Stimulated activated naive B cell treated with anti-CD40 and anti-IgM and Interleukin-4, amounts not matched to agents 10 μg/mL and 1 μg/mL and 100 μg/mL, for 72 hours (primary cell): ENCODE measurements at places on chromosomes 2 and 18.

GRCh38 chr2:117953231-117953630, 60.6 kb downstream of the CCDC93 start:
- DNase-seq, result no peak
- peaks cover 2% of the 10 kb centered on the region for H3K4me1 ChIP-seq
- no peak overlapping the region for H3K27ac ChIP-seq
- H3K36me3 ChIP-seq, result peaks cover 54% of the 10 kb centered on the region

DNA sequence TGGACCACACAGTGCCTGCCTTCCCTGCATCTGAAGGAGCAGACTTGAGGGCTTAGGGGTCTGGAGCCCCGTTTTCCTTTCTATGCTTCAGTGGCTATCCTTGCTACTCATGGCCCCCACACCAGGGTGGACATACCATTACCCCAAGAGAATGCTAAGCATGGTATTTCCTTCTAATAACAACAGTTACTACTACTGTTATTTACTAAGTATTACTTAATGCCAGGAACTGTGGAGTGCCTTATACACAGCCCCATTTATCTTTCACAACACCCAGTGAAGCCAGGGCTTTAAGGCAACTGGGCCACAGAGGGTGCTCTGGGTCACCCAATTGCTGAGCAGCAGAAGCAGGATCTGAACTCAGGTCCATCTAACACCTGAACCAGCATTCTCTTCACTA, 5.8 kb upstream of the PAX8 start:
- H3K27ac ChIP-seq, result no peak overlapping the region
- H3K27me3 ChIP-seq, result peaks cover 38% of the 10 kb centered on the region
- no peaks in the 10 kb centered on the region for H3K4me1 ChIP-seq
- H3K4me3 ChIP-seq, result no peak overlapping the region
- no peak for DNase-seq

DNA sequence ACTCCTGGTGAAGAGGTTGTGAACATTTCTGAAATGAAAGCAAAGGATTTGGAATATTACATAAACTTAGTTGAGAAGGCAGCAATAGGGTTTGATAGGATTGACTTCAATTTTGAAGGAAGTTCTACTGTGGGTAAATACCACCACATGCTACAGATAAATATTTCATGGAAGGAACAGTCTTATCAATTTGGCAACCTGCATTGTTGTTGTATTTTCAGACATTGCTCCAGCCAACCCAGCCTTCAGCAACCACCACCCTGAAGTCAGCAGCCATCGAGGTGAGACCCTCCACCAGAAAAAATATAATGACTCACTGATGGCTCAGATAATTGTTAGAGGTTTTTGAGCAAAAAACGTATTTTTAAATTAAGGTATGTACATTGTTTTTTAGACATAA, 10.0 kb downstream of the RDH14 start:
- no peaks in the 10 kb centered on the region for H3K27me3 ChIP-seq
- peaks cover 19% of the 10 kb centered on the region for H3K4me1 ChIP-seq
- no peak for DNase-seq
- no peak overlapping the region for H3K27ac ChIP-seq

DNA sequence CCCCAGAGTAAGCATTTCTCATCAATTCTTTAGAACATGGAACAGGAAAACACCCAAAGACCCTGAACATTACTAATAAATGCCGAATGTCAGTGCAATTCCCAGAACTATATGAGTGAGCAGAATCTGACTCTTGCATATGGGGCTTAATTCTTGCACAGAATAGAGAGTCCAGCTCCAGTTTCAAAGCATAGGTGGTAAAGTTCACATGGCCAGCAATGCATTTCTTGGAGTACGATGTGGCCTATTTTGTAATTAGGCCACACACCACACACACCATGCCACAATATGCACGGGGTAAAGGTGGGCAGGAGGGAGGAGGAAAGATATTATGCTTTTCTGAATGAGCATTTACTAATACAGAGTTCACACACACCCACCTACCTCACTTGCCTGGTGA, 56.5 kb downstream of the PLA2R1 start:
- no peaks in the 10 kb centered on the region for H3K27me3 ChIP-seq
- no peaks in the 10 kb centered on the region for H3K36me3 ChIP-seq
- H3K4me3 ChIP-seq, result no peak overlapping the region

DNA sequence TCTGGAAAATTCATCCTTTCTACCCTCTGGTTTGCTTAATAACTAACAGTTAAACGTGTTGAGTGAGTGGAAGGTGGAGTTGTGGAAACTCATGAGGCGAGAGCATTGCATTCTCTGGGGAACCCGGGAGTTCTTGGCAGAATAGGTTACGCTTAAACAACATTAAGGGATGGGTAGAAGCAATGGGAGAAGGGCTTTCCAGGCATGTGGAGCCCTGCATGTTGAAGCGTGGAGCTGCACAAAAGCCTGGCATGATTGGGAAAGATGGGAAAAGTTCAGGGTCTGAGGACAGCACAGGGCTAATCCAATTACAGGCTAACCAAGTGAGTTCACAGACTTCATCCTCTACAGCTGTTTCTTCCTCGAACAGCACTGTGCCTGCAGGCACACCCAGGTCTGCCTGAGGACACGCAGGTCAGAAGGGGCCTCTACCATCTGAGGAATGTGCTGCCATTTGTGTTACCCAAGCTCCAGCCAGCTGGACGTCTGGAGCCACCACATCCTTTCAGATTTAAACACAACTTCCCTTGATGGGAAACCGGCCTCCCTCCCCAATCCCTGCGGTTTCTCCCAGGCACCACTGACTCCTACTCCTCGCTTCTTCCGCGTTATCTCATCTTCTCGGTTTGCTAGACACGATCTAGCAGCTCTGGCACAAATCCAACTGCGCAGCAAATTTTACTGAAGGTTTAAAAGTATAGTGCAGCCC, 164.2 kb downstream of the ANTXR1 start:
- no peak overlapping the region for H3K27ac ChIP-seq
- peaks cover 7% of the 10 kb centered on the region for H3K4me1 ChIP-seq
- no peak for DNase-seq
- no peak overlapping the region for H3K4me3 ChIP-seq
- H3K36me3 ChIP-seq, result no peaks in the 10 kb centered on the region

- no peak overlapping the region for H3K27ac ChIP-seq
- H3K4me1 ChIP-seq, result no peaks in the 10 kb centered on the region
- no peaks in the 10 kb centered on the region for H3K36me3 ChIP-seq
- no peak overlapping the region for H3K4me3 ChIP-seq
- DNase-seq, result no peak
Measured at GRCh38 chr2:102703748-102704147, 58.1 kb upstream of the TMEM182 start.

DNA sequence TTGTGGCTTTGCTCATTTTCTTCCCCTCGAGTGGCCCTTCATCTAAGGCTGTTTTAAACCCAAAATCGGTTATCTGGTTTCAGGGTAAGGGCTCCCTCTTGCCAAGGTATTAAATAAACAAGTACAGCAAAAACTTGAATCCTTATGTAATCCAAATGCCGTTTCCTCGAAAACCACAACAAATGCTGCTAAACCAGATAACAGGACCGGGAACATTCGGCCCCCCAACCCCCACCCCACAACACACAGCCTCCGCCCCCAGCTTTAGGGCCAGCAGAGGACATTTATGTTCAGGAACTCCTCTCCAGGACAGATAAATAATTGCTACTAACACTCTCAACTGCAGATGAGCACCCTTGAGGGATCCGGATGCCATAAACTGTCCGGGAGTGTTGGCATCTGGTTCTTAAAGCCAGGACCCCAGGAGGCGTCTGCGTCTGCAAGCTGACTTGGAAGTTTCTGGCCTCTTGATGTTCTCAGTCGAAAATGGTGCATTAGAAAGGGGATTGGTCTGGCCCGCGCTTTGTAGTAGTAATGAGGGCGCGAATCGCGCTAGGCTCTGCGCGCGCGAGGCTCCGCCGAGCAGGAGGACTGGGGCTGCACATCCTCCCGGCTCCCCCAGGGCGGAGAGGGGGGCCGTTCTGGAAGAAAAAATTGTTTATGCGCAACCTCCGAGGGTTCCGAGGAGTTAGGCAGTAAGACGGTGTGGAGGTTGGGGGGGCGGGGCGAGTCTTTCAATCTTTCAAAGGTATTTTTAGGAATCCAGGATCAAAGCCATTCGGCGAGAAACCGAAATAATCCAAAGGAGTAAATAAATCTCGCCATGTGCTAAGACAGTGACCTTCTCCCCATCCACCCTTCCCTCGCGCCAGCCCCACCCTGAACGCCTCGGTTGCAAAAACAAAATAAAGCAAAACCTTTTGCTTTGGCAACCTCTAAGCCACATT, 3.9 kb upstream of the ID2 start:
- DNase-seq, result no peak
- H3K27ac ChIP-seq, result peak overlapping the region; percentile 92
- H3K36me3 ChIP-seq, result peaks cover 25% of the 10 kb centered on the region
- peak overlapping the region; percentile 84 for H3K4me3 ChIP-seq
- H3K4me1 ChIP-seq, result peaks cover 28% of the 10 kb centered on the region

- no peak overlapping the region for H3K27ac ChIP-seq
- H3K4me3 ChIP-seq, result no peak overlapping the region
- H3K36me3 ChIP-seq, result no peaks in the 10 kb centered on the region
Measured at GRCh38 chr18:5747678-5748077, 147.6 kb downstream of the TMEM200C start.

GRCh38 chr2:56266761-56267414, 83.1 kb downstream of the CCDC85A start:
- no peaks in the 10 kb centered on the region for H3K27me3 ChIP-seq
- H3K4me1 ChIP-seq, result no peaks in the 10 kb centered on the region
- no peak overlapping the region for H3K4me3 ChIP-seq
- no peak for DNase-seq

- no peak overlapping the region for H3K4me3 ChIP-seq
- no peaks in the 10 kb centered on the region for H3K36me3 ChIP-seq
- H3K27ac ChIP-seq, result no peak overlapping the region
Measured at GRCh38 chr2:198973181-198973580, 484.6 kb downstream of the SATB2 start.

DNA sequence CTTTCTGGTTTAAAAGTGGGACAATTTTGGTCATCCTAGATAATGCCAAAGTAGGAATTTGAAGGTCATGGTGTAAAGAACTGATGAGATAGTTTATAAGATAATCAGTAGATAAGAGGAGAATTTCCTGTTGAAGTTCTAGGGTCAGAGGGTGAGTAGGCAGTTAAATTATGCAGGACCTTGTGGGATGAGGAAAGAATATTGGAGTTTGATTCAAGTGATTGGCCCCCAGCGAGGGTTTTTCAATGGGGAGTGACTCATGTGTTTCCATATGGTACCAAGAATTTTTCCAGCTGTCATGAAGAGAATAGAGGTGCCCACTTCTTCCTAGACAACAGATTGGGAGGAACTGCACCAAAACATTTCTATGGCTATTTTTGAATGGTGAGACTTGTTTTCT, 940.2 kb upstream of the ZEB2 start:
- H3K27me3 ChIP-seq, result no peaks in the 10 kb centered on the region
- H3K36me3 ChIP-seq, result no peaks in the 10 kb centered on the region
- DNase-seq, result no peak
- no peaks in the 10 kb centered on the region for H3K4me1 ChIP-seq
- no peak overlapping the region for H3K4me3 ChIP-seq
- no peak overlapping the region for H3K27ac ChIP-seq

GRCh38 chr2:147288131-147288530, 556.7 kb upstream of the ACVR2A start:
- H3K4me3 ChIP-seq, result no peak overlapping the region
- no peak for DNase-seq
- no peak overlapping the region for H3K27ac ChIP-seq
- H3K4me1 ChIP-seq, result no peaks in the 10 kb centered on the region
- no peaks in the 10 kb centered on the region for H3K27me3 ChIP-seq
- no peaks in the 10 kb centered on the region for H3K36me3 ChIP-seq

- no peaks in the 10 kb centered on the region for H3K27me3 ChIP-seq
- peaks cover 38% of the 10 kb centered on the region for H3K36me3 ChIP-seq
- H3K4me1 ChIP-seq, result peaks cover 44% of the 10 kb centered on the region
- no peak for DNase-seq
- no peak overlapping the region for H3K4me3 ChIP-seq
Measured at GRCh38 chr18:58962336-58962735, 97.7 kb downstream of the ZNF532 start.

GRCh38 chr2:27888790-27889189, 1.4 kb downstream of the RBKS start:
- no peak overlapping the region for H3K4me3 ChIP-seq
- H3K27me3 ChIP-seq, result peaks cover 4% of the 10 kb centered on the region
- peaks cover 10% of the 10 kb centered on the region for H3K36me3 ChIP-seq
- H3K4me1 ChIP-seq, result peaks cover 21% of the 10 kb centered on the region
- DNase-seq, result no peak

DNA sequence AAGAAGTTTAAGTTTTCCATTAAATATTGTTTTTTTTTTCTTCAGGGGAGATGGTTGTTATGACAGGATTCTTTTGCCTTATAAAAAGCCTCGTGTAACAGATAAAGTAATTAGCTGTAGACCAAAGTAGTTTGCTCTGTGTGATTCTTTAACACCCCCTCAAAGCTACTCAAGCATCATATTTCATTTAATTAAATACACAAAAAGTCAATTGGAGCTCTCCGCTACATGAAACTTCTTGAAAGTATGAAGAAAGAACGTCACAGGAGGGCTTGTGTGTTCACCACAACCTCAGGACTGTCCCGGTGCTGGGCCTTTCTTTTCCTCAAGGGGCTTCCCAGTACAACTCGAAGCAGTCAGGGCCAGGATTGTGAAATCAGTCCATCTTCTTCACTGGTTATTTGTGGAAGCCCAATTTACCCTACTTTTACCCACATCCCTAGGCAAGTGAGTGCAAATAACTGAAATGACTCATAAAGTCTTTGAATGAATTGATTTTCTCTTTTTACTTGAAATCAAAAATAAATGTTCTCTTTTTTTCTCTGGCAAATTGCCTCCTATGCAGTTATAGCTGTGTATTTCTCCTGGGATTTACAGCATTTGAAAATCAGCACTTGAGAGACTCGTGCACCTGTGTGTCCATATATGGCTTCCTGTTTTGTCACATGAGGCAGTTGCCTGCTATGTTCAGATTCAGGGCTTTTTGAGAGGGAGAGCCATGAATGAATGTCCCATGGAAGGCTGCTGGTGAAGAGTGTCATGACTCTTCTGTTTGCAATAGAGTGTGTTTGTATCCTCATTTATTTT, 48.6 kb downstream of the LINC00305 start:
- H3K4me3 ChIP-seq, result no peak overlapping the region
- peak overlapping the region; percentile 42 for H3K27ac ChIP-seq
- no peaks in the 10 kb centered on the region for H3K27me3 ChIP-seq

DNA sequence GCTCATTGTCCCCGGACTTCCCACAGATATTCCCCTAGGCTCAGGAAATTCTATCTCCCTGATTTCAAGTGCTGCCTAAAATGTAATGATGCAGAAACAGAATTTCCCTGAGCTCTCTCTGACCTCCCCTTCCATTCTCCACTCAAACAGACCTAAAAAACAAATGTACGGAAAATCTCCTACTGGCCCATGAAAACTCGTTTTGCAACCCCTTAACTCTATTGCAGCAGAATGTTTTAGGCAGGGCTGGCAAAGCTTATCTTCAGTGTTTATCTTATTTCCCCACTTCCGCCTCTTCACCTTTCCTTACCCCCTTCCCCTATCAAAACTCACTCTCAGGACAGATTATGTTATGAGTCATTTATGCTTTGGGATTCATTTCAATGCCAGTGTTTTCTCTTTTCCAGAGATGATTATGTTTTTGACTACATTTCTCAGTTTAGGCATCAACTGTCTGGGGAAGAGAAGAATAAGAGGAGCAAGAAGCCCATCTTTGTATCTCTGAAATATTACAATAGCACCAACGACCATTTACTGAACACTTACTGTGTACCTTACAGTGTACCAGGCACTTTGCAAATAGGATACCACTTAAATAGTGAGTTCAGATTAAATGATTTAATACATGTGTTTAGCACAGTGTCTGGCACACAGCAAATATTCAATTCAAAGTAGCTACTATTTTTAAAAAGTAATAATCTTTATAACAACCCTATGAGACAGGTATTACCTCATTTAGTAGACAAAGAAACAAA, 53.9 kb upstream of the STPG4 start:
- DNase-seq, result no peak
- peaks cover 3% of the 10 kb centered on the region for H3K4me1 ChIP-seq
- no peak overlapping the region for H3K4me3 ChIP-seq
- H3K27ac ChIP-seq, result no peak overlapping the region
